ENCODE measurements at places on chromosomes 7 and 10.

DNA sequence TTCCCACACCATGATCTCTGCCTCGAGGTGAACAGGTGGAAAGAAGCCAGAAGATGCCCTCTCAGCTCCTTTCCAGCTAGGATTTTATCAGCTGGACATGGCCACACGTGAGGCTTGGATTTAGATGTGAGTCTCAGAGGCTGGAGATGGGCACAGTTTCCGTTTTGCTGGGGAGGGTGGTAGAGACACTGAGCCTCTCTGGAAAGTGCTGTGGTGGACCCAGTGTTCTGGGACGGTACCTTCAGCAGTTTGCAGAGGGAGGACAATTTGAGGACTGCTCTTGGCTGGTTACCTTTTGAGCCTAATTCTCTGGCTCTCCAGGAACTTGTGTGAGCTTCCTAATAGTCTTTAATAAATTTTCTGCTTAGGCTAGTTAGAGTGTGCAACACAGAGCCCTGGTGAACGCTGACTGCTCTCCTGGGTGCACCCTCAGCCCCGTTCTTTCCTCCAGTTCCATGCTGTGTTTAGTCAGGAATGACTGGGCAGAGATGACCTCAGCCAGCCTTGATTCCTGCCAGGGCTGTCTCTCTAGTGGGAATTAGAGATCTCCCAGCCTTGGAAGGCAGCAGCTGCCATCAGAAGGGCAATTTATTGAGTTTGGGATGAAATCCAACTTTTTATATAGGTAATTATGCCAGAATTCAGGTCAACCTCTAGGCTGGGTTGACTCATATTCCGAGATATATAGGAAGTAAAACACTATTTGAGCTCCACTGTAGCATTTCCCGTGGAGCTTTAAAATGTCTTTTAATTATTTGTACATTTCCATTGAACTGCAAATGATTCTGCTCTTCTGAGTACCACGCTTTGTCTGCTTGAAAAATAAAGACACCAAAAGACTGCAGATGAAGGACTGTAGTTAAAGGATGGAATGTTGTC is 103.9 kb downstream of the GATA3 start:
- no peak for DNase-seq

GRCh38 chr10:115503546-115503945 is 410.4 kb downstream of the ATRNL1 start:
- no peak for DNase-seq

DNA sequence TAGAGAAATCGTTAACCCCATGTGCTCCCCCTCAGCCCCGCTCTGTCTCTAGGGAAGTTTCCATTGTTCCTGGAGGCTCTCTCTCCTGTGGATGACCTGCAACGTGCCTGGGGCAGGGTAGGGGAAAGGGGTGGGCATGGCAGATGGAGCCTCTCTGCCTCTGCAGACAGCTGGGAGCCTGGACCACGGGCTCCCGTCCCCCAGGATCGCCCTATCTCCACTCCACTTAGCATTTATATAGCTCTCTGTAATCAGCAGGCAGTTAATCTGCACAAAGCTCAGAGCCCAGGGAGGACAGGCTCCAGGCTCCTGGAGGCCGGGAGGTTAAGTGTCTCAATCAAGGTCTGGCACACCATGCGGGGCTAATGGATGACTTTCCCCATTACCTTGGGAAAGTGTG is 369.7 kb downstream of the PLXNA4 start:
- DNase-seq, result no peak

GRCh38 chr7:130814778-130815335 is 80.8 kb upstream of the KLF14 start:
- peak; percentile 25 for DNase-seq

GRCh38 chr7:29723599-29723998 is 82.7 kb upstream of the WIPF3 start:
- no peak for DNase-seq

DNA sequence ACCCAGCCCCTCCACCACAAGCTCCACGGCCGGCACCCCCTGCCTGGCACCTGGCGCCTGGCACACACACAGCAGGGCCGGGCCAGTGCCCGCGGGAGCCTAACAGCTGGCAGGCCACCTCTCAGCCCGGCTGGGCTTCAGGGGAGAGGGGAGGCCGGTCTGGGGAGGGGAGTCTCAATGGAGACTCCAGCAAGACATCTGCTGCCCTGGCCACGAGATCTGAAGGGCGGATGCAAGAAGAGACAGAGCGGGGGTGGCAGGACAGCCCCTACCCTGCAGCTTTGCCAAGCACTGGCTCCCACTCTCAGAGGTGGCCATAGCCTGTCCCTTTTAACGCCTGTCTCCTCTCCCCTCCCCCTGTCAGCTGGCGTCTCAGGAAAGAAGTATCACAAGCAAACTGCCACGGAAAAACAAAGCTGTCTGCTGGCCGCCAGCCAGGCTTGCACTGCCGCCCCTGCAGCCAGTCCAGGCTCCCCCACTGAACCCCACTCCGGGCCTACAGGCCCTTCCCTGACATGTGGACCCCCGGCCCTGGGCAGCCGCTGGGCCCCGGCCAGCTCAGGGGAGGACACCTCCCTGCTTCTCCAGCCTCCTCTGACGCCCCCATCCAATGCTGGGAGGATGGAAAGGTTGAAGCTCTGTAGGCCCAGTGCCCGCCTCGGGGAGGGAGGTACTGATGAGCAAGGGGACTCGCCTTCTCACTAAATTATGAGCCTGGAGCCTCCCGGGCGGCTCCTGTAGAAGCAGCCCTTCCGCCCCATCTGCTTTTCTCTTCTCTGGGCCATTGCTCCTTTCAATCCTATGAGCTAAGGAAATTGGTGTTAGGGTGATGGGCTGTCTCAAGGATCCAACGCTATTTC is 178.4 kb downstream of the ARHGAP12 start:
- DNase-seq, result no peak

GRCh38 chr7:112575864-112576263 is 95.1 kb downstream of the LSMEM1 start:
- DNase-seq, result no peak

GRCh38 chr7:81618396-81619014 is 151.3 kb downstream of the HGF start:
- DNase-seq, result no peak

DNA sequence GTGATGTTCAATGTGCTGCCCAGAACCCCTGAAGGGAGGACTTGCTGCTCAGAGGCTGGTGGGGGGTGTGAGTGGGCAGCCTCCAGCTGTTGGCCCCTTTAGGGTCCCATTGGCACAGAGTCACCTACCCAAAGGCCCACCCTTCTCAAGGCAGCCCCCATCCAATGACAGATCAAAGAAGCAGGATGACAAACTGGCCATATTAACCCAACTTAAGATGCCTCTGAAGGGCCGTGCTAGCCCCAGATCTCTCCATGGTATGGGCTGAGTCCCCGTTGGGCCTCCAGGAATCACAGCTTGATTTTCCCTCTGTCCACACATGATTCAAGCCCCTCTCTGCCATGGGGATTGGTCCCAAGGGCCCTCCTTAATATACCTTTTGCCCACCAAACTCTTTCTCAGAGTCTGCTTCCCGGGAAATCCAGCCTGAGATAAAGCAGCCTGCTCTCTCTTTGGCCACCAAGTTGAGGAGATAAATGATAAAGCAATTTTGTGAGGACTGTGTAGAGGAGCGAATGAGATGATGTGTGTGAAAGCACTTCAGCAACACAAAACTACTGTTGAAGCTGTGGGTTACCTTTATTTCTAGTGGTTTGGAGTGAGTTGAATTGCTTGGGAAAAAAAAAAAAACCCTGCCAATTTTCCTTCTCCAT is 38.2 kb upstream of the C10orf71 start:
- DNase-seq, result no peak

- no peak for DNase-seq
These were observed 21.7 kb downstream of the ZCWPW1 start for GRCh38 chr7:100406767-100407166.

DNA sequence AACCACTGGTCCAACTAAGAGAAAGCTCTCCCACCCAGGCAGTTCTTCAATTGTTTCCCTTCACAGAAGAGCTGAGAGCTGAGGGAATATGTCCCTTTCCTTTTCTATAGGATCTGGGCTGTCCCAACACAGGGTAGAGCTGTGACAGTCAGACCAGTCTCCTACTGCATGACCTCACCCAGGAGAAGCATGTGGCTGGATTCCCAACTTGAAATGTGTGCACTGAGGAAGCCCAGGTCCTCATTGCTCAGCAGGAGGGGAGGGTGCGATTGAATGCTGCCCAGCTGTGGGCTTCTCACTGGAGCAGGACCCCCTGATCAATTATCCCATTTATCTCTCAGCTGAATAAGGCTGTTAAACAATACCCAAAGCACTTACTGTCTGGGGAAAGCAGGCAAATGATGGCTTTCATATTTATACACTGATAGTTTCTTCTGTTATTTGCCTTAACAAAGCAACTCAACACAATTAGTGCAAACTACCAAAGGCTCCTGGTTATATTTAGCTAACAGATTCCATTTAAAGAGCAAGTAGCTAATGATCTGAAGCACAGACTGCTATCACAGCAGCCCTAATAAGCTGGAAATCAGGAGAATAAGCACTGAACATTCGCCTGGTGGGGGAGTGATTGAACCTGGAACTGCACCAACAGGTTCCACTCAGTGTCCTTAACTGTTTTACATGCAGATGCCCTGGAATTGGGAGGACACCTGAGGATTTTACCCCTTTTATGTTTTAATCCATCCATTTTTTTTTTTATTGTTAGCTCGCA is 508.8 kb downstream of the CCSER2 start:
- no peak for DNase-seq

DNA sequence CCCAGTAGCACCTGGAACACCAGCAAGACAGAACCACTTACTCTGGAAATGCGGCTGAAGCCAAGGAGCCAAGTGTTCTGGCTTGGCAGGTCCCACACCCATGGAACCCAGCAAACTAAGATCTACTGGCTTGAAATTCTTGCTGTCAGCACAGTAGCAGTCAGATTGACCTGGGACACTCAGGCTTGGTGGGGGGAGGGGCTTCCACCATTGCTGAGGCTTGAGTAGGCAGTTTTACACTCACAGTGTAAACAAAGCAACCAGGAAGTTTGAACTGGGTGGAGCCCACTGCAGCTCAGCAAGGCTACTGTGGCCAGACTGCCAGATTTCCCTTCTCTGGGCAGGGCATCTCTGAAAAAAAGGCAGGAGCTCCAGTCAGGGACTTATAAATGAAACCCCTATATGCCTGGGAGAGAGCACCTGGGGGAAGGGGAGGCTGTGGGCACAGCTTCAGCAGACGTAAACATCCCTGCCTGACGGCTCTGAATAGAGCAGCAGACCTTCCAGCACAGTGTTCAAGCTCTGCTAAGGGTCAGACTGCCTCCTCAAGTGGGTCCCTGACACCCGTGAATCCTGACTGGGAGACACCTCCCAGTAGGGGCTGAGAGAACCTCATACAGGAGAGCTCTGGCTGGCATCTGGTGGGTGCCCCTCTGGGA is 121.2 kb downstream of the MTERF1 start:
- DNase-seq, result peak; percentile 63

- no peak for DNase-seq
These were observed 71.8 kb downstream of the HHEX start for GRCh38 chr10:92761571-92761970.

DNA sequence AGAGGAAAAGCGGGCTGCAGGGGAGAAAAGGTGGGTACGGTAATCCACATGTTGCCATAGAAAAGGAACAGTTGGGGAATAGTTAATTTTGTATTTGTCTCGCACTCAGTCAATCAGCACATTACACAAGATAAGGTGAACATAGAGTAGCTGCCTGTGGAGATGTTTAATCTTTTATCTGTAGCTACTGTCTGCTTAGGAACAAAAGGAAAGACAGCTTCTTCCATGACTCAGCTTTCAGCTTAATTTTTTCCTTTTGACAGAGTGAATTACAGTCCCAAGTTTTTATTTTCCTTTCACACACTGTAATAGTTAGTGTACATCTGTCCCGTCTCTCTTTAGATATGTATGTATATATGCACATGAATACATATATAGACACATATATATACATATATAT is 39.3 kb upstream of the PODXL start:
- DNase-seq, result no peak

- no peak for DNase-seq
These were observed 944.1 kb downstream of the SORCS3 start for GRCh38 chr10:105585171-105585570.

- peak; percentile 92 for DNase-seq
These were observed 882.6 kb downstream of the GRM8 start for GRCh38 chr7:126370038-126370668.

- DNase-seq, result no peak
These were observed 13.7 kb upstream of the WAPL start for GRCh38 chr10:86535132-86535882.

All from MM.1S (cell line).